Activated CD4-positive, CD25-positive, alpha-beta regulatory T cell treated with anti-CD3 and anti-CD28 coated beads, Interleukin-2, amount 50 U/mL, for 72 hours (primary cell): ENCODE measurements at places on chromosomes 2 and 18.

DNA sequence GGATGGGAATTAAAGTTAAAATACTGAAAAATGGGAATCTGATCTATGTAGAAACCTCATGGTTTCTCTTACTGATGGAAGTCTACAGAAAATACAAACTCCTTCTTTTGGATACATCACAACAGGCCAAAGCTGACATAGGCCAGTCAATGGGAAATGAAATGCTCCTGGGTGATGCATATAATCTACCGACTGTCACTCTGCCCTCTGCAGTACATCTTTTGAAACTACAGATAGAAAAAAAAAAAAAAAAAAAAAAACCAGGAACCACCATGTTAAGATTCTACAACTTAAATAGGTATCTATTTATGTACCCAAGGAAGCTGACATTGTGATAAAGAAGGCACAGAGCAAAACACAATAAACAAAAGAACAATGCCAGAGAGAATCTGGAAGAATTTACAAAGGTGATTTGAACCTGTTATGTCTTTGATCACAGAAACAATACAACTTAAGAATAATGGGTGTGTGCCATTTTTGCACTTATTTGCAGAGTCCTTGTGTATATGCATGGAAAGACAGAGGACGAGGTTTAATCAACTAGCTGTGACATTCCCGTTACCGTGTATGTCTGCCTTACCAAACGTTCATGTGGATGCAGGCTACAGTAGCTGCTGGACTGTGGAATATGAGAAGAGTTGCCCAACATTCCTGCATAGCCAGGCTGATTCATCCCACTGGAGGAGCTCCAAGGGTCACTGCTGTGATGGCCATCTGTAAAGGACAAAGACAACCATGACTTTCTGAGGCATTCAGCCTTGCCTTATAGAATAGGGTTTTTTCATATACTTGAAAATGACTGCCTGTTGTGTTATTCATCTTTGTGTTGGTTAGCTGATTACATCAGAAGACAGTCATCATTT lies 312.7 kb downstream of the TCF4 start:
- DNase-seq: no peak

- no peak for DNase-seq
These were observed 19.1 kb upstream of the MARCHF4 start for GRCh38 chr2:216391401-216391800.

DNA sequence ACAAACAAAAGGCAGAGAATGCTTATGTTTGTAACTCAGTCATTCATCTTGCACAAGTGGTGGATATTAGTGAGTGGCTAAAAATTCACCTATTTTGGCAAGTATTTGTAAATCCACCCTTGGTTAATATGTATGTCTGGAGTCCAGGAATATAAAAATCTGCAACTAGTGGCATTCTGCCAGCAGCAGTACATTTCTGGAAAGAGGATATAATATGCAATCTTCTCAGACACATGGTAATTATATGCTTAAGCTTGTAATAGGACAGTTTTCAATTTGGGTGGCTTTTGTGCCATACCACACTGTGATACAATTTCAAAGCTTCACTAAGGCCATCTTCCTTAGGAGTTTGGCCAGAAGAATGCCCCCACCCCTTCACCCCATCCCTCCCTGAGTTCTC lies 693.3 kb downstream of the MBD2 start:
- no peak for DNase-seq

- no peak for DNase-seq
These were observed 452.2 kb downstream of the SLC4A3 start for GRCh38 chr2:220079595-220079994.

DNA sequence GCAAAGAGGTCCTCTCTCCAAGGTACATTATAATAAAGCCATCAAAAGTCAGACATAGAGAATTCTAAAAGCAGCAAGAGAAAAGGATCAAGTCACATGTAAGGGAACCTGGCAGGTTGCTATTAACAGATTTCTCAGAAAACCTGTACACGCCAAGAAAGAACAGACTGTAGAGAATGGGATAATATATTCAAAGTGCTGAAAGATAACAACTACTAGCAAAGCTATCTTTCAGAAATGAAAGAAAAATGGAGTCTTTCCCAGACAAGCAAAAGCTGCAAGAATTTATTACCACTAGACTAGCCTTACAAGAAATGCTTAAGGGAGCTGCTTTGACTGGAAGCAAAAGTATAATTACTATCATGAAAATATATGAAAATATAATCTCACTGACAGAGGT lies 81.5 kb downstream of the PTPN2 start:
- no peak for DNase-seq

DNA sequence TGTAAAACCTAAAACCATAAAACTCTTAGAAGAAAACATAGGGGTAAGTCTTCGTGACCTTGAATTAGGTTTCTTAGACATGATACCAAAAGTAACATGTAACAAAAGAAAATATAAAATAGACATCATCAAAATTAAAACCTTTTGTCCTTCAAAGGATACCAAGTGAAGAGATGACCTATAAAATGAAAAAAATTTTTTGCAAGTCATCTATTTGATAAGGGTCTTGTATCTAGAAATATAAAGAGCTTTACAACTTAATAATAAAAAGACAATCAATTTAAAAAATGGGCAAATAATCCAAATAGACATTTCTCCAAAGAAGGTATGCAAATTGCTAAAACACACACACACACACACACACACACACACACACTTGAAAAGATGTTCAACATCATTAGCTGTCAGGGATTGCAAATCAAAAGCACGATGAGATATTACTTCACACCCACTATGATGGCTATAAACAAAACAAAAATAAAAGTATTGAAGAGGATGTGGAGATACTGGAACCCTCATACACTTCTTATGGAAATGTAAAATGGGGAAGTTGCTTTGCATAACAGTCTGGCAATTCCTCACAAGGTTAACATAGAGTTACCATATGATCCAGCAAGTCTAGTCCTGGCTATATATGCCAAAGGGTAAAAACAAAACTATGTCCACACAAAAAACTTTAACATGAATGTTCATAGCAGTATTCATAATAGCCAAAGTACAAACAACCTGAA lies 23.3 kb downstream of the SPDYA start:
- DNase-seq: no peak

DNA sequence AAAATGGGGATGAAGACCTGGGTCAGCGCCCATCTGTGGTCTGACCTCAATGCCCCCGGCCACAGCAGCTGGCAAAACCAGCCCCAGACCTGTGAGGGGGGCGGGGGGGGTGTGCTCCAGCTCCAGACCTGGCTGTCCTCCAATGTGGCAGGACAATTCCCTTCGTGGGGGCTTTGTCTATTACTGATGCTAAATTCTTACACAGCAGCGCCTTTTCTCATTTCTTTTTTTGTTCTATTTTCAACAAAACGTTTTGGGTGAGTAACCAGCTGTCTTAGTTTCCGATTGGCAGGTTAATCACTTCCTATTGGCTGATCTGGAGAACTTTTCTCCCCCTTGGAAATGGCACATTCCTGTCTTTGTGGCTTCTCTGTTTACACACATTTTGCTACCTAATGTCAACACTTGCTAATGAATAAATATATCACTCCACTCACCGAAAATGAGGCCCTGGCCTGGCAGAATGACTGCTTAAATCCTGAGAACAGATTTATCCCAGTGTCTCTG lies 4.4 kb downstream of the SMAD7 start:
- DNase-seq: no peak

DNA sequence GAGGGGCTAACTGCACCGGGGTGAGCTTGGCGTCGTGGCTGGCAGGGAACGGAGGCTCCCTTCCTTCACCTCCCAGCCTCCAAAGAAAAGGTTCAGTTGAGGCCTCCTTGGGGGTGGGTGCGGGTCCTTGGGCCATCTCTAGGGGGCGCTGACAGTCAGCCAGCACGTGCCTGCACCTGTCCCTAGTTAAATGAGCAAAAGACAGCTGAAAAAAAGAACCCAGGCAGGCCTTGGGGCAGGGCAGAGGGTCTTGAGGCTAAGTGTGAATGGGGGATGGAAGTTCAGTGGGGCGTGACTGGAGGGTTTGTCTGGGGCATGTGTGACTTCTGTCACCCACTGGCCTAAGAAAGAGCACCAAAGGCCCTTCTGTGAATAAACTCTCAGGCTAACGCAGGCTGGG lies 56.4 kb downstream of the ZFP36L2 start:
- DNase-seq: peak; percentile 68

DNA sequence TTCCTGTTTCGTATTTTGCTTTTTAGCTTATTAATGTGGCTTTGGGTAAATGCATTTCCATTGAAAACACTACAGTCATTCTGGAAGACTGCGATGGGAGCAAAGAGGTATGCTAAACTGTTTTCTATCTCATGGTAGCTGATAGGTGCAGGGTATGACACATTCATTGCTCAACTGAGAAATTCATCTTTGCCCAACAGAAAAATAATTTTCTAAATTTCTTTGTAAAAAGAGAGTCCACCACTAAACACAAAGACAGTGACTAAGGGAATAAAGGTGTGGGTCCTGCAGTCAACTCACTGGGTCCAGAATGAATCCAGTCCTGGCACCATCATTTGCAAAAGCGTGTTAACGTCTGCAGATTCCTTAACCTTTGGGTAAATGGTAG lies 19.9 kb downstream of the ERMN start:
- no peak for DNase-seq

- no peak for DNase-seq
These were observed 7.0 kb upstream of the CLEC4F start for GRCh38 chr2:70827388-70827787.

- DNase-seq: no peak
These were observed 469.5 kb upstream of the LINC00305 start for GRCh38 chr18:64618390-64618789.

- DNase-seq: no peak
These were observed 260.5 kb downstream of the LTBP1 start for GRCh38 chr2:33207151-33207740.

DNA sequence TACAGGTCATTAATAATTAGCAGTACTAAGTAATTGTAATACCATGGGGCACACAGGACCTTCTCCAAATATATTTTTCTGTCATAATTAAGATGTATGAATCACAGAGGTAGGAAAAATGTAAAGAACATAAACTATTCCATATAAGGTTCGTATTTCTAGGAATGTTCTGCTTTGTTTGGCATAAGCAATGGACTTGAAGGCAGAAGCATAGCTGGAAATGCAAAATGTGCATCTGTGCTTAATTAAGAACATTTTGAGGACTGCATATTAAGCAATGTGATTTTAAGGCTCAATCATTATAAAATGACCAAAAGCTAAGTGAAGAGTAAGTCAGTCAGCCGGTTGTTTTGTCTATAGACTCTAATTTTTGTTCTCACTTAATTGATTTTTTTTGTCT lies 123.2 kb downstream of the RBM43 start:
- DNase-seq: no peak

DNA sequence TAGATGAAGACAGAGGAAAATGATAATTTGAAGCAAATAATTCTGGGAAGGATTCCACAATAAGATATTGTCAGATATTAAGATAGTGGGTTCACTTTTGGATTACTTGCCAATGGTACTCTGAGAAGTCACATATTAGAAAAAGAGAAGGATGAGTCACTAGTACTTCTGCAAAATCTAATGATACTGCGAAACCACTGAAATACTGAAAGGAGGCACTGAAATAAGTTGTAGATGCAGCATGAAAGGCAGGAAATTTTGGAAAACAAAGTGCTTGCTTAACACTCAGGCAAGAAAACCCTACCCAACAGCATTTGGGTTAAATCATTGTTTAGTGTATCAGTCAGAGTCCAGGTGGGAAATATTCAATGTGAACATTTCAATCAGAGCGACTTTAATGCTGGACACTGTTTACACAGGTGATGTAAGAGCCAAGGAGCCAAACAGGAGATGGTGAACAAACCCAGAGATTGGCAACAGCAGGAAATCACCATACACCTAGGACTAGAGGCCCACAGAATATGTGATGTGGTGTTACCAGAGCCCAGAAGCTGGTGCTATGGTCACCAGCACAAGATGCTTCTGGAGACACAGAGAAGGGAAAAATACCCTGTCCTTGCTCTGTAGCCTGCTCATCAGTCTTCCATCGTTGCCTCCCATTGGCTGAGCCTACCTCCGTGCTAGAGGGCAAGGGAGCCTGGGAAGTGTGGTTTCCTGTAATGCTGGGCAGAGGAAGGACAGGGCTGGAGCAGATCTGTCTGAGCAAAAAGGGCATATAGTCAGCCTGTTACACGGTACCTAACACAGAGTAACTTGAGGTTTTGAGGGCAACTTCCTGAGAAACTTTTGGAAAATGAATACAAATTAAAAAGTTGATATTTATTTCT lies 204.7 kb upstream of the ITGA4 start:
- DNase-seq: no peak
